Hippocampal formation (tissue), 2 donors: ENCODE measurements at places on chromosomes 6 and 20.

- DNase-seq, result no peak
These were observed 100.5 kb downstream of the EYA4 start for GRCh38 chr6:133341607-133342158.

GRCh38 chr6:20791944-20792343 is 257.7 kb downstream of the CDKAL1 start:
- DNase-seq, result no peak

DNA sequence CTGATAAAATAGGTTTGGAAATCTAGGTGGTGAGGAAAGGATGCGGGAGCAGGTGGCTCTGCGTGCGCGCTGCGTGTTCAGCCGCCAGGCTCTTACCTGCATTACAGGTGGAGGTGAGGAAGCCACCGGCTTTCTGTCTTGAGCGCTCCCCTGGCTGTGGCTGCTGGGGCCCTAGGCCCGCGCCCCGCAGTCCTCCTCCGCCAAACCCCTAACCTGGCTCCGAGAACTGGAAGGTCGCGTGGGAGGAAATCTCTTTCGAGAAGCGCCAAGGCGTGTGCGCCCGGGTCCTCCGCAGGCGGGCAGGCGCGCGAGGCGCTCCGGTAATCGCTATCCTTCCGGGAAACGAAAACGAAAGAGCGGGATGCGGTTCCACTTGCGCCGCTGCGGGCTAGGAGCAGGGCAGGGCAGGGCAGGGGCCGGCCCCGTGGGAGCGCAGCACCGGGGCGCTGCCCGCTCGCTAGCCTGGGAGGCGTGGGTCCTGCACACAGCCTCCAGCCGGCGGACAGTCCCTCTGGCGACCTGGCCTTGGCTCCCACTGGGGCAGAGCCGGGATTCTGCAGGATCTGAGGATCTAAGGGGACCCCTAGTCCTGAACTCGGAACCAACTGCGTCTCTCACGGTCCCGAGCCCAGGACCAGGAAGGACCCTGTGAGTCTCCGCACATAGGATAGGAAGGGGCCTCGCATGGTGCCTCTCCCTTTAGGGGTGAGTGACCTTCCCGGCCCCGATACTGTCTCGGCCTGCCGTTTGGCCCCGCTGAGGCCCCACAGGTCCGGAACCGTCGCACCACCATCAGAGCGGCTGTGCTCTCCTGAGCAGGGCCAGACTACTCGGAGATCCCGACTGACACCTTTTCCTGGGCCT is at the start of gene ETV7:
ETV7 (minus strand) TSS at position 230 of the 864 bp plus-strand sequence; CDS start at position 102, 128 bp downstream.
- no peak for DNase-seq

DNA sequence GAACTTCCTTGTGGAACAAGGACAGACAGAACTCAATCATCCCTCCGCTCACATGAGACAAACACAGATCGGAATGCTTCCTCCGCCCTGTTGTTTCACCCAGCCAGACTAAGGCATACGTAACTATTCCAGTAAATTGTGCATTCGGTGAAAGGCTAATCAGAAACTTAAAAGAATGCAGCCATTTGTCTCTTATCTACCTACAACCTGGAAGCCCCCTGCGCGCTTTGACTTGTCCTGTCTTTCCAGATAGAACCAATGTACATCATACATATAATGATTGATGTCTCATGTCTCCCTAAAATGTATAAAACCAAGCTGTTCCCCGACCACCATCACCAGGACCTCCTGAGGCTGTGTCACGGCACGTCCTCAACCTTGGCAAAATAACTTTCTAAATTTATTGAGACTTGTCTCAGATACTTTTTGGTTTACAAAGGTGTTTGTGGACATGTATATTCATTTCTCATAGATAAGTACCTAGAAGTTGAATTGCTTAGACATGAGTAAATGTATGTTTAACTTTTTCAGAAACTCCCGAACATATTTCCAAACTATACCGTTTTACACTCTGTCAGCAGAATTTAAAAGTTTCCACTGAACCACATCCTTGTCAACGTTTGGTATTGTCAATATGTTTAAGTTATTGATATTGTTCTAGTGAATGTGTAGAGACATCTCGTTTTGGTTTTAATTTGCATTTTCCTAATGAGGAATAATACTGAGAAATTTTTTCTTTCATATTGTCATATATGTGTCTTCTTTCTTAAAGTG is 197.6 kb upstream of the THBS2 start:
- DNase-seq, result no peak

DNA sequence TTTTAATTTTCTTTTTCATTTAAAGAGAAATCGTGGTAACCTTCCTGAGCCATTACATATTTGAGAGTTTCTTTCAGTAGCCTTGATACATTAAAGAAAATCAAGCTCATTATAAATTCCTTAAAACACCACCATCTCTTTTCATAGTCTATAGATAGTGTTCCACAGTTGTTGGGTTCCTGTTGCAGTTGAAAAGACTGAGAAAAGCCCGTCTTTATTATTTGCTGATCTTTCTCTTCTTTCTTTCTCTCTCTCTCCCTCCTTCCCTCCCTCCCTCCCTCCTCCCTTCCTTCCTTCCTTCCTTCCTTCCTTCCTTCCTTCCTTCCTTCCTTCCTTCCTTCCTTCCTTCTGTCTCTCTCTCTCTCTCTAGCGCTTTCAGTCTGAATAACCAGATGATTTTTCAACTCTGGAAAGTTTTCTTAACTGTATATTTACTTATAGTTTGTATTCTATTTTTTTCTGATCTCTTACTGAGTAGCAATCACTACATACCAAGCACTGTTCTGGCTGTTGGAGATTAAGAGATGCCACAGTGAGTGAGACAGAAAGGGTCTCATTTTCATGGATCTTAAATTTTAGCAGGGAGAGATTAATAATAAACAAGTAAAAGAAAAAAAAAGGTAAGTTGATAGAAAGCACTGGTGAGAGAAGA is 157.5 kb downstream of the TINAG start:
- DNase-seq, result no peak

- no peak for DNase-seq
These were observed 308.9 kb upstream of the JAG1 start for GRCh38 chr20:10982692-10983091.

DNA sequence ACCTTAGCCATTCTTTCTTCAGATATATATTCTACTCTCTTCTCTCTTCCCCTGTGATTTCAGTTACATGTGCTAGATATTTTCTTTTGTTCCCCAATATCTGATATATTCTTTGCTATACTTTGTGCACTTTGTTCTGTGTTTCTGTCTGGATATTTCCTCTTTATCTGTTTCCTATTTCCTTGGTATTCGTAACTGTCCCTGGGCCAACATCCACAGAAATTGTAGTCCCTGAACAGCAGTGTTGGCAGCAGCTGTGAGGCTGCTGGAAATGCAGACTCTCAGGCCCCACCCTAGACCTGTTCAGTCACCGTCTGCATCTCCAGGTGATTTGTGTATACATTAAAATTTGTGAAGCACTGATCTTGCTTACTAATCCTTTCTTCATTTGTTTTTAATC is 522.9 kb upstream of the SOX4 start:
- DNase-seq, result no peak

DNA sequence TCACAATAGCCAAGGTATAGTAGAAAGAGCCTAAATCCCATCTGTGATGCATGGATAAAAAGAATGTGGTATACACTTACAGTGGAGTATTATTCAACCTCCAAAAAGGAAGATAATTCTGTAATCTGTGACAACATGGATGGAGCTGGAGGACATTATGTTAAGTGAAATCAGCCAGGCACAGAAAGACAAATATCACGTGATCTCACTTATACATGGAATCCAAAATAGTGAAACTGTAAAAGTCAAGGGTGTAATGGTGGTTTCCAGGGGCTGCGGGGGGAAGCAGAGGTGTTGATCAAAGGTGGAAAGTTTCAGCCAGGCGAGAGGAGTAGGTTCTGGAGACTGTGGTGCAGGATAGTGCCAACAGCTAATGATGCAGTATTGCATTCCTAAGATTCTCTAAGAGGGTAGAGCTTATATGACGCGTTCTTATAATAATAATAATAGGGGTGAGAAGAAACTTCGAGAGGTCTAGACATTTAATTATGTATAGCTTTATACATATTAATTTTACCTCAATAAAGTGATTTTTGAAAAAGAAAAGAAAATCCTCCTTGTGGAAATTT is 246.1 kb downstream of the FOXA2 start:
- no peak for DNase-seq
